Esophagus squamous epithelium (tissue), 5 donors: ENCODE measurements at places on chromosomes 1 and 21.

DNA sequence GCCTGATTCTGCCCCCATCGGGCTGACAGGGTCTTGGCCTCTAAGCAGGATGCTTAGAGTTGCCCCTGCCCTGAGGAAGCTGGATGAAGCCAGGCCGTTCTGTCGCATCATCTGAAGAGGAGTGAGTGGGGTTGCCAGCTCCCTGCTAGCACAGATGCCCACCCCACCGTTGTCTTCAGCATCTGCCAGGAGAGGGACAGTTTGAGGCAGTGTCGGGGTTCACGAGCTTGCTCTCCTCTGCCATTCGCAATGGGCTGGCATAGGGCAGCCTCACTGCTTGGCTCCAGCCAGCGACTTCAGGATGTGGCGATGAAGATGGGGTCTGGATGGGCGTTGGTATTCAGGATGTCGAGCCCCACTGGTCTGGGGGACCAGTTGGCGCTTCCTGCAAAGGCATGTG is 145.7 kb upstream of the VAMP3 start:
- no peak for DNase-seq

GRCh38 chr21:43758111-43758641 is 17.9 kb downstream of the CSTB start:
- no peak for DNase-seq

GRCh38 chr21:34675871-34676270 is 7.1 kb downstream of the CLIC6 start:
- DNase-seq, result no peak

GRCh38 chr21:32203877-32204480 is 74.9 kb downstream of the MIS18A start:
- no peak for DNase-seq

GRCh38 chr1:232529747-232530146 is 100.2 kb downstream of the SIPA1L2 start:
- no peak for DNase-seq

- DNase-seq, result no peak
Measured at GRCh38 chr1:184686540-184686939, 68.1 kb downstream of the EDEM3 start.
